ENCODE measurements at places on chromosomes 1 and 21.

DNA sequence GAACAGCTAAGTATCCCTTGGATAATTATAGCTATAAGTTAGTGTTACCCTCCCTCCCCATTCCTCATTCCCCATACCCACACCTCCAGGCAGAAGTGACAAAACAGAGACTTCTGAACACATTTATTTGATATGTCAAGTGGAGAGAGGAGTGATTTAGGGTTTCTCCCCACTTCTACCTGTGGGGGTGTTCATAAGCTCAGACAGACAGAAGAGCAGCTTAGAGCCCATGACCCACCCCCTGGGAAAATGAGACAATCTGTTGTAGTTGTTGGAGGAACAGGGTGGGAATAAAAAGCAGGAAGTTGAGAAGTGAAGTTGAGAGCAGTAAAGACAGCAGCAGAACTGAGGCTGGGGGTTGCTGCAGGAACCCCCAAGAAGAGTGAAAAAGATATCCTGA is 1.5 kb upstream of the LIX1L start:
- DNase-seq, result peak; percentile 31

GRCh38 chr1:90382161-90382560 is 334.9 kb downstream of the BARHL2 start:
- no peak for DNase-seq

DNA sequence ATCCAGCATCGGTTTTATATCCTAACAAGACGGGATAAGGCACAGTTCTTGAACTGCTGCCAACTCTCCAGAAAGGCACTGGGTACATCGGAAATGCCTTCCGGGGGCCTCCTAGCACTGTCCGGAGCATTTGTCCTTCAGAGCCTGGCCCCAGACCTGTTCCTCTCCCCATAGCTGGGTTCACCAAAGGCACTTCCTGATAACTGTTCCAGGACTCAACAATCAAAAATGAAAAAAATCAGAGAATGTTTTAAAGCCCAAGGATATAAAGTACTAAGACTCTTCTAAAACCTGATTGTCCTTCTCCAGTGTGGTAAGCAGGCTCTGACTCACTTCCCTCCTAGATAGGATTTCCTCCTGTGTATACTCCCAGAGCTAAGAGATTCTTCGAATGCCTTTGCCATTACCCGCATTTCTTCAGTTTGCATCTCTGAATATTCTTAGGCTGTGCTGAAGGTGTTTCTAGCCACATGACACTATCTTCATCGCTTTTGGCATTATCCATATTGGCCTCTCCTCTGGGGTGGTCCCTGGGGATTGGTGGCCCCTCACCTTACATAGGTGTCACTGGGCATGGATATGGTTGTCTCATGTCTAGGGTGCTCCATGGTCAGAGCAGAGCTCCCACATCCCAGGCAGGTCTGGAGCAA is 112.9 kb downstream of the ZBTB18 start:
- DNase-seq, result no peak

DNA sequence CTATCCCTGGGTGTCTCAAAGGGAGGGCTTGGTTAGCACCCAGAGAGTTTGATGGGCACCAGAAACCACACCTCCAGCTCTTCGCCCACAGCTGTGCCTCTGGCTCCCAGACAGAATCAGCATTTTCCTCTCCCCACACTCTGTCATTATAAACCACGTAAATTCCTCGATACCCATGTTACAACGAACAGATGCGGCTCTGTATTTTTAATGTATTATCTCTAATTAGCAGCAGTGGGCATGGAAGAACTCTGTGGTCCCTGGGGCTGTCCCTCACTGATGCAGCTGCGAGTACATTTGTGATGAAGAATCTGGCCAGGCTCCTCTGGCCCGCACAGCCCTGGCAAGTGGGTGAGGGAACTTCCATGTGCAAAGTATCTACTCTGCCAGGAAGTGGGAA is 10.8 kb downstream of the HMGB4 start:
- DNase-seq, result no peak

DNA sequence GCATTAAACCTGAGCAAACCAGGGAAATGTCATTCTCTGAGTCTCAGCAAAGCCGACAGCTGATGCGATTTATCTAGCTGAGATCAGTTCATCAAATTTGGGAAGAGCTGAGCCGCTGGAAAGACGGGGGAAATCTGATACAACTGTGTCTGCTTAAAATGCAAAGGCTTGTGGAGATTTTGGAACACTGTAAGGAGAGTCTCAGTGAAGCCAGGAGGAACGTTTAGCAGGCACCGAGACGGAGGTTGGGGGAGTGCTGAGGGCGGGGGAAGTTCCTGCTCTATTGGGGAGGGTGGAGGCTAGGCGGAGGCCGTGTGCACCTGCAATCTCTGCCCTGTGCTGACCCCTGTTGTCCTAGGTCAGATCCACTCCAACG is 143.2 kb upstream of the CSF3R start:
- DNase-seq, result no peak

GRCh38 chr1:117758444-117759316 is 152.8 kb downstream of the TENT5C start:
- peak; percentile 85 for DNase-seq

DNA sequence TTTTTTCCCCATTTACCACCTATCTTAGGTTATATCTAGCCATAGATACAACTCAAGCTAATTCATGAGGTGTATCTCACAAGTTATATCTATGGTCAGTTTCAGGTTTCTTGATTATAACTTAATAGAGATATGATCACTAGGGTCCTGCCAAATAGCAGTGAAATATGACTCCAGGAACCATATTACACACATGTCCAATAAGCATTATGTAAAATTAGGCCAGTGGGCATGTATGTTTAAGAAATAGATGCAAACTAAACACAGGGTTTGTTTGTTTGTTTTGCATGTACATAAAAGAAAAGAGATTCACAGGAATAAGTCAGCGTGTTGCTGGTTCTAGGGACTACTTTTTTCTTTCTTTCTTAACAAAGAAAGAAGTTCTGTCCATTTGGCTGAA is 112.5 kb upstream of the ST6GALNAC5 start:
- no peak for DNase-seq

- DNase-seq, result no peak
Observed at GRCh38 chr1:30901798-30902581, 6.6 kb downstream of the SDC3 start.

DNA sequence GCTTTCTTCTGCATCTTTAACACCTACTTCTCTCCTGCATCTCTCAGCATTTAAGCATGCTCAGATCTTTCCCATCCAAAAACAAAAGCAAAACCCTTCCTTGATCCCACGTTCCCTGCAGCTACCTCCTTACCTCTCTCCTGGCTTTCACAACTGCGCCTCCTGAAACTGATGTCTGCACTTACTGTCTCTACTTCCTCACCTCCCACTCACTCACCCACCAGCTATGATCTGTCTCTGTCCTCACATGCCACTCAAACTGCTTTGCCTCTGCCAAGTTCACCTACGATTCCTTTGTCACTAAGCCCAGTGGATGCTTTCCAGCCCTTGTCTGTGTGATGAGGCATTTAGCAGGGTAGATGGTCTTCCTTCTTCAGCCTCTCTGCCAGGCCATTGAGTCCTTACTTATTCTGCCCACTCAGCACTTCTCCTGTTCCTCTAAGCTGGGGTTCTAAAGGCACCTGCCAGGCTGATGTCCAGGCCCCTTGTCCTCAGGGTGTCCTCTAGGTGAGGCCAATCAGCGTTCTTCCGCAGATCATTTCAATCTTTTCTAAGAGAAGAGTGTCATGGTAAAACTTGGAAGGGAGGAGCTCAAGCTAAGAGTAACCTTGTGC is 10.0 kb upstream of the GJB3 start:
- no peak for DNase-seq

- DNase-seq, result no peak
Observed at GRCh38 chr21:15425049-15425448, 304.7 kb upstream of the USP25 start.

GRCh38 chr1:207910591-207911354 is at the start of gene CD34:
Gene CD34 (minus strand): TSS chr1:207911125. CDS start chr1:207911080, 45 bp downstream.
- no peak for DNase-seq

DNA sequence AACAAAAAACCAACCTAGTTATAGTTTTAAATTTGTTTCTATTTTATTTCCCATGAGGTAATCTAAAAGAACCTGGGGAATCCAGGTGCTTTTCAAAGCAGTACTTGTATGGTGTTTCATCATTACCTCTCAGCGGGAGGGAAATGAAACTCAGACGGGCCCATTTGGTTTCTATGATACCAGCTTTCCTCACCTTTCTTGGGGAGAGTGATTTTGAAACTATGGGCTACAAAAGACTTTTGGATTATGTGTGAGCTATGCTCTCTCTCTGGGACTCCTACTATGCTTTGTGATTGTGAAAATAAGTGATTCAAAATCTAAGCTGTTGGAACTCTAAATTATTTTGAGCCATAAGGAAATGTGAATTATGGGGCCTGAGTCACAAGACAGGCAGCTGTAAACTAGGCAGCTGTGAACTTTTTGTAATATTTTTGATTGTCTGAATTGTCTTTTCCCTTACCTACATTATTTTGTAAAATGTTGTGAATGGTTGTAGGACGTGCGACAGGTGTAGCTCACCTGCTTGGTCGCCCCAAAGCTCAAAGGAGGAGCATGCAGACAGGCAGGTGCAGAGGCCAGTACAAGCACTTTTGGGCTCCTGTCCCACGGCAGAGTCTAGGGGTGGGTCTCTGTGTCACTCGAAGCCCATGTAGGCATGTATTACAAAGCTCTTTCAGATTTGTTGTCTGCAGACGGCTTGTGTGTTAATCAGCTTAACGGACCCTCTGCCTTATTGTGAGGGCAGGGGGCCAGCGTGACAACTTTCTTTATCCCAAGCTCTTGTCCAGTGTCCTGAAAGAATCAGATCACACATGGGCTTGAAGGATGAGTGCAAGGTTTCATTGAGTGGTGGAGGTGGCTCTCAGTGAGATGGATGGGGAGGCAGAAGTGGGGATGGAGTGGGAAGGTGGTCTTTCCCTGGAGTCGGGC is 64.8 kb upstream of the BACH1 start:
- no peak for DNase-seq

DNA sequence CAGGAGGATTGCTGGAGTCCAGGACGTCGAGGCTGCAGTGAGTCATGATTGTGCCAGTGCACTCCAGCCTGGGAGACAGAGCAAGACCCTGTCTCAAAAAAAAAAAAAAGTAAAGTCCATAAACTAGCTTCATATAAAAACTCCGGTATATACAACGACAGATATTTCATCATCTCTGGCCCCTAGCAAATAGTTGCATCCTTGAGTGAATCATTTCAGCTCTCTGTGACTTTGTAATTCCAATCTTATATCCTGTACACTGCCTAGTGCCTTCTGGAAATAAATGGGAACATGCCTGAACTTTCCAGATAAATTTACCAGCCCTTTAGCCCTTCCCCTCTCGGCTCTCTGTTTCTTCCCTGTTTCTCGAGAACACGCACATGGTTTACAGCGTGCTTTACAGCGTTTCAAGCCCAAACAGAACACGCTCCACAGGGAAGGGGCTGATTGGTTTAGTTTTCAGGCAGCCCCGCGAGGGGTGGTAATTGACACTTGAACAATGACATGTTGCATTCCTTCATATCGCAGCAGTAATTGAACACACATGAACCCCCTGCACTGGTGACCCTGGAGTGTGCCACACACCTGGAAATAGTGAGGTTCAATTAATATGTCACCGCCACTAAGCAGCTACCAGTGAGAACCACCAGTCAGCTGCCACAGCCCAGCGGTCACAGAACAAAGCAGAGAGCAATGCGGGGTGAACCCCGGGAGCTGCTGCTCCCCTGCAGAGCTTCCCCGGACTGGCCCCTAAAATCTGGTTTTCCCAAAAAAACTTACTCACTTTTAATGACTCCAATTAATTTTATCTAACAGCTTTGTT is 35.7 kb upstream of the SIM2 start:
- no peak for DNase-seq

GRCh38 chr1:85628791-85629531 is 48.4 kb downstream of the CCN1 start:
- no peak for DNase-seq

- DNase-seq, result no peak
Observed at GRCh38 chr1:225855503-225856300, 26.5 kb downstream of the TMEM63A start.

- DNase-seq, result no peak
Observed at GRCh38 chr21:32364387-32364786, 28.4 kb downstream of the URB1 start.

DNA sequence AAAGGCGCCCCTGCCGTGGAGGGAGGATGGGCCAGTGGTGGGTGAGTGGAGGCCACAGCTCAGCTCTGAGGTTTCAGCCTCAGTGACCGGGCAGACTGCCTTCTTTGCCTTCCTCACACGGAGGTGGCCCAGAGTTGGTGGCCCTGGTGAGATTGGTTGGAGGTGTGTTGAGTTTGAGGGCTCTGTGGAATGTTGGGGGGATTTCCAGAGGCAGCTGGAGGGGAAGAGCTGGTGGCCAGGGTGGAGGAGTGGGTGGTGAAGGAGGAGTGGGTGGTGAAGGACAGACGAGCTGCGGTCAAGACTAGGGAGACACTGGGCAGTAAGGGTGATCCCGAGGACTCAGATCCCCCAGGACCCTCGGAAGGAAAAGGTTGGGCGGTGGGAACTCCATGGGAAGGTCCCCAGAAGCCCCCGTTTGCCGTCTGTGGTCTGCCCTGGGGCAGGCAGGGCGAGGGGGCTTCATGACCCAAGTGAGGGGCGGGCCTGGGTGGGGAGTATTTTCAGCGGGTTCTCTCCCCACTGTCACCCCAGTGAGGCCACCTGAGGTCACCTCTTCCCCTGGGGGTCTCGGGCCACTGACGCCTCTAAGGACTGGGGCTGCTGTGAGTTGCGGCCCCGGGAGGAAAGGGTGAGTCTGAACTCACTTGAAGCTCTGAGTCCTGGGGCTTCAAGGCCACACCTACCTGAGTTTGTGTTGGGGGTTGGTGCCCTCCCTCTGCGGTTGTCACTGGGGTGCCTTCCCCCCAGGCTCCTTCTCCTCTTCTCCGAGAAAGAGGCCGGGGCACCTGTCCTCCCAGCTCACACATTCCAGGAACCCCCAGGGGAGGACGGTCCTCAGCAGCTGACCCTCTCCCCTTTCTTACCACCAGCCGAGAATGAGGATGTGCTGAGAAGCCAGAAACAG is 22.7 kb upstream of the PIK3CD start:
- DNase-seq, result peak; percentile 61

DNA sequence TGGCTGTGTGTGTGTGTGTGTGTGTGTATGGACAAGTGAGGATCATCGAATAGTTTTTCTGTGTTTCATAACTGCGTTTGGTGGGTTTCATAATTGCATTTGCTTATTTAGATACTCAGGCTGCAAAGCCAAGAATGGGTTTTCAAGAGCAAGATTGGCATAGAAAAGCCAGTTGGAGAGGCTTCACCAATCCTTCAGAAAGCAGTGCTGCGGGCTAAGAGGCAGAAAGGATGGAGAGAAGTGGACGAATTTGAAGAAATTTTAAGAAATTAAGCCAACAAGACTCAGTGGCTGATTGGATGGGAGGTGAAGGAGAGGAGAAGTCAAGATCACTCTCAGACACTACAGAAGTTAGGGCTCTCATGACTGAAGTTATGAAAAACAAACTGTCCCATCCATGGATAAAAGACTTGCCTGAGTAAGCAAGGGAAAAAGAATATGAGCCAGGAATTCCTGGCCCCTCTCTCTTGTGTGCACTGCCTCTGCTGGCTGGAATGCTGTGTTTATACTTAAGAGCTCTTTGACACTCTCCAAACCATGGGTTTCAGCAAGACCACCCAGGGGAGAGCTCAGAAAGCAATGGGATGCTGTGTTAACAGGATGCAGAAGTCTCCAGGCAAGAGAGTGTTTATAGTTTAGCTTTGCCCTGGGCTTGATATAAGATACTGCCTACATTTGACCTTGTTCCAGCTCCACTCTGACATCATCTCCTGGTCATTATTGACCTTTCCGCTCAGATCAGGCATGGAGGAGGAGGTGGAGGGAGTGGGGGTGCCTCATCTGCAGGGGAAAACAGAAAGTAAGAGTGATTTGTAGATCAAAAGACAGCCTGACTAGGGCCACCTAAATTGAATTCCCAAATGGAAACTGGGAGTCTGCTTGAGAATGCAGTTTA is 232.0 kb upstream of the PLXNA2 start:
- DNase-seq, result no peak

- DNase-seq, result no peak
Observed at GRCh38 chr1:92298213-92298572, 594 bp downstream of the GLMN start.
